CD4-positive, alpha-beta T cell (primary cell): ENCODE measurements at places on chromosomes 7 and 10.

GRCh38 chr7:50707236-50708006 is 75.3 kb downstream of the GRB10 start:
- DNase-seq = no peak

DNA sequence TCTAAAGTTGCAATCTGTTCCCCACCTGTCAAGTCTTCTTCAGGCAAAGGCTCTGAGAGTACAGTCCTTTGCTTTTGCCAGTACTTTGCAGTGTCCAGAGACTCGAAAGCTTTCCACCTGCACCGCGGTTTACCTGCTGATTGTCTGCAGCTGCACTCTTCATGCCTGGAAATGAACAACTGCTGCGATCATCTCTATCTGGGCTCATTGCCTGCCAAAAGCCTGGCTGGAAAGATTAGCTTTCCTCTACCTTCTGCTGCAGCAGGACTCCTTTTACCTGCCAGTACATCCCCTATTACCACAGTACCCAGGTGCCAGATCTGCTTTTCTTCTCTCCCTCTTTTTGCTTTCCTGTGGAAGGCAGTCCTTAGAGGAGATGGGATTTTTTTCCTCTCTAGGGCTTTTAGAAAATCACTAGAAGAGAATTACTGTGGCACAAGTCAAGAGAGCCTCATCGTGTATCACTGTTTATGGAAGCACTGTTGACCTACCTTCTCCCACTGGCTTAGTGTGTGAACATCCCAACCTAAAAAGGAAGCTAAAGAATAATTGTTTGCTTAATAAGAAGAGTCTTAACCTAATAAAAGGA is 2.2 kb downstream of the STRIP2 start:
- no peak for DNase-seq

DNA sequence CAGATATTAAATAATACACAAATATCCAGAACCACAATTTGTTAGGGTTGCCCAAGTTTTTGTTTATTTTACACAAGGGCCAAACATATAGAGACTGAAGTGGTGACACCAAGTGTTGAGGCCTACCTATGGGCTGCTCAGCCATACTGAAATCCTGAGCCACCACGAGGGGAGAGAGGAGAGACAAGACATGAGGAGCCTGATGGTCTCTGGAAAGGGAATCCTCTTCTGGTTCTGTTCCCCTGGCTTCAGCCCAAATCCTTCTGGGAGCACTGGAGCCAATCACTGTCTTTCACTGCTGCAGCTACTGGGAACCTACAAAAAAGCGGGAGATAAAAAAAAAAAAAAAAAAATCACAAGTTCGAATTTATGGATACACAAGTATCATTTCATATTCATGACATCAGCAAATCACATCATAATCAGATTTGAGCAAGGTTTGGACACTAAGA is 1.9 kb downstream of the SKIDA1 start:
- DNase-seq = no peak

DNA sequence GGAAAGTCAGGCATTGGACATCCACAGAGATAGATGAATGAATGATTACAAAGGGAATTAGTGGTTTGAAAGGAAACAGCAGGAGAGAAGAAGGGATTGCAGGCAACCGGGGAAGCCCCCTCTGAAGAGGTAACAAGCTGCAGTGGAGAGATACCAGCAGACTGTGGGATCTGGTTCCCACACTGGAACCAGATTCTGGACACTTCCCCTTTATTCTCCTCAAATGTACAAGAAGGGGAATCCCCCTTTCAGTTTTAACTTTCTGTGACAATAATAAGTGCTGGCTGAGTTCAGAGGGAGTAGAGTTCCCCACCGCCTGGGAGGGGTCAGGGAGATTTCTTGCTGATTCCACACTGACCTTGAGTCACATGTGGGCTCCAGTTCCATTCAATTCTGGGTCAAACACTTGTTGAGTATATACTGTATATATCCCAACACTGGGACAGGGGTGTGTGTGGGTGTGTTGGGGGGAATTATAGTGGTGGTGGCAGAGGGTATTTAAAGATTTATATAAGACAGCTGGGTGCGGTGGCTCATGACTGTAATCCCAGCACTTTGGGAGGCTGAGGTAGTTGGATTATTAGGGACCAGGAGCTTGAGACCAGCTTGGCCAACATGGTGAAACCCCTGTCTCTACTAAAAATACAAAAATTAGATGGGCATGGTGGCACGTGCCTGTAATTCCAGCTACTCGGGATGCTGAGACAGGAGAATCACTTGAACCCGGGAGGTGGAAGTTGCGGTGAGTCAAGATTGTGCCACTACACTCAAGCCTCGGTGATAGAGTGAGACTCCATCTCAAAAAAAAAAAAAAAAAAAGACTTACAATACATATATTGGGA is 16.5 kb upstream of the DDIT4 start:
- DNase-seq = no peak

DNA sequence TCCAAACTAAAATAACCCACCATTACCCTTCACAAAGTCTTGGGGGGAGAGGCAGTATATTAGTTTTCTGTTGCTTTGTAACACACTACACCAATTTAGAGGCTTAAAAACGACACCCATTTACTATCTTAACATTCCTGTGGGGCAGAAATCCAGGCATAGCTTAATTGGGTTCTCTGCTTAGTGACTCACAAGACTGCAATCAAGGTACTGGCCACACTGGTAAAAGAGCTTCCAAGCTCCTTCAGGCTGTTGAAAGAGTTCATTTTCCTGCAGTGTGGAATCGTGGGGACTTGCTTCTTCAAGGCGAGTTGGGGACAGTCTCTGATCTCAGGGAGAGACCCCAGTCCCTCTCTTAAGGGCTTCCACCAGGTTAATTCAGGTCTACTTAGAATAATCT is 139.1 kb downstream of the XPNPEP1 start:
- DNase-seq = no peak

GRCh38 chr7:108099713-108100112 is 30.4 kb downstream of the LAMB4 start:
- DNase-seq = no peak

DNA sequence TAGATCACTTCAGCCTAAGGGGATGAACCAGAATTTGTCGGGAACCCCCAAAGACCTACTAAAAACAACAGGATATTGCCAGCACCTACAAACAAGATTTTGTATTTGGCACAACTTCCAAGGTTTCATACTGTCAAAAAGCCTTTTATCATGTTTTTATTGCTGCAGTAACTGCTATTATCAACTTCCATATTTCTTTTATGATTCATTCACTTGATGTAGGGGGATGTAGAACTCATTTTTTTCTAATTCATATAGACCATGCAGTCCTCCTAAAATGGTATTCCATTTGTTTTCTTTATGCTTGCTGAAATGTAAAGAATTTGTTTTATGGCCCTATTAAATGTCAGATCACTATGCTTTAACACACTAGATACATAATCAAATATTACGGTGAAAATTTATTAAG is 30.0 kb upstream of the WNT16 start:
- DNase-seq = no peak

GRCh38 chr7:67890316-67890715 is 893.7 kb downstream of the TYW1 start:
- DNase-seq = no peak
